Mesendoderm (in vitro differentiated cells): ENCODE measurements at places on chromosomes 7 and 10.
A peak's percentile ranks its signal among the peaks of the same experiment; 100 is the strongest.

- H3K27me3 ChIP-seq = no peaks in the 10 kb centered on the region
- peaks cover 9% of the 10 kb centered on the region for H3K4me1 ChIP-seq
- no peaks in the 10 kb centered on the region for H3K36me3 ChIP-seq
- no peak for DNase-seq
- H3K4me3 ChIP-seq = no peak overlapping the region
Measured at GRCh38 chr10:102785818-102786217, 42.1 kb downstream of the WBP1L start.

DNA sequence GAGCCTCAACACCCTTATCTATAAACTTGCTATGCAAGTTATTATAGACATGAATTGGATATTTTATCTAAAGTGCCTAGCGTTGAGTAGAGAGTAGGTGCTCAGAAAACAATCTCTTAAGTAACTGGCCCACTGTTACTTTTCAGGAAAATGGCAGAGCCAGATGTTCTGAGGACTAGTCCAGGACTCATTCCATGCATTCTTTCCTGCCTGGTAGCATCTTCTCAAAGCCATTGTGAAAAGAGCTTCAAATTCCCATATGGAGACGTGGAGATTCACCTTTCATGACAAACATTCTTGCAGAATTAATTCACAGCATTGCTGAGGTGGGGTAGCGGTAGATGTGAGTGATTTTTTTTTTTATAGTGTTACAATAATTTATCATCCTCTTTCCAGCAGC lies 35.9 kb upstream of the ITPRID1 start:
- no peak overlapping the region for H3K4me3 ChIP-seq
- no peak overlapping the region for H3K27ac ChIP-seq
- H3K27me3 ChIP-seq = no peaks in the 10 kb centered on the region
- H3K4me1 ChIP-seq = no peaks in the 10 kb centered on the region
- peak; percentile 65 for DNase-seq
- H3K36me3 ChIP-seq = no peaks in the 10 kb centered on the region

DNA sequence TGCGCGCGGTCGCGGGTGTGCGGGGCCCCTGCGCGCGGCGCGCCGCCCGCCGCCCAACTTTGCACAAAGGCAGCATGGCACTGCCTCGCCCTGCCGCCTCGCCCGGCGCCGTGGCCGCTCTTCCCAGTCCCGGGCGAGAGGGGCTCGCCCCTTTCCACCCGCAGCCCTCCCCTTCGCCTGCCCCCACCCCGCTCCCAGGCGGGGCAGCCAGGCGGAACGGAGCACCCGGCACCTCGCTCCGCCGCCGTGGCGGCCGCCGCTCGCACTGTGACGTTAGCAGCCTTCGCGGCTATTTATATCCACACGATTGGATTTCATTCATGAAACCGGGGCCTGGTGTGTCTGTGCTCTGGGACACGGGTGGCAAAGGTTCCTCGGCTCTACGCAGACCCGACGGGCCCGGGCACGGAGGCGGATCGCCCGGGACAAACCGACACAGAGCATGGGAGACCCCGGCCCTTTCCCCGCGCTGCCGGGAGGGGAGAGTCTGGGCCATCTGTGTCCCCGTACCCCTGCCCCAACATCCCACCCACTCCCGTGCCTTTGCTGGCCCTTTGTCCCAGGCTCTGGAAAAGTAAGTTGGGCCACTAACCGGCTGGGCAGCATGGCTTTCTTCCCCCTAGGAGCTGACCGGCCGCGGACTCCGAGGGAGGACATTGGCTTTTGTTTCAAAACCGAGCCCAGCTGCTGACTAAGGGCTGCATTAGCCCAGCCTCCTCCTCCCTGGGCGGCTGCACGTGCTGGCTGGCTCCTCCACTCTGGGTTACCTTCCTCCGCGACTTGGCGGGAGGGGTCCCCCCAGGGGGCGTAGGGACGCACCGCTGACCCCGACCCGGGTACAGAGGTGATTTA lies at the start of gene RHOBTB1:
Gene RHOBTB1 (minus strand): TSS at position 128 of the 852 bp plus-strand sequence. CDS start 32,643 bp downstream, outside the sequence.
- DNase-seq = peak; percentile 78
- H3K27me3 ChIP-seq = no peaks in the 10 kb centered on the region
- no peaks in the 10 kb centered on the region for H3K36me3 ChIP-seq
- H3K4me3 ChIP-seq = peak within 1 kb of the TSS; percentile 66
- peak within 1 kb of the TSS; percentile 36 for H3K27ac ChIP-seq

DNA sequence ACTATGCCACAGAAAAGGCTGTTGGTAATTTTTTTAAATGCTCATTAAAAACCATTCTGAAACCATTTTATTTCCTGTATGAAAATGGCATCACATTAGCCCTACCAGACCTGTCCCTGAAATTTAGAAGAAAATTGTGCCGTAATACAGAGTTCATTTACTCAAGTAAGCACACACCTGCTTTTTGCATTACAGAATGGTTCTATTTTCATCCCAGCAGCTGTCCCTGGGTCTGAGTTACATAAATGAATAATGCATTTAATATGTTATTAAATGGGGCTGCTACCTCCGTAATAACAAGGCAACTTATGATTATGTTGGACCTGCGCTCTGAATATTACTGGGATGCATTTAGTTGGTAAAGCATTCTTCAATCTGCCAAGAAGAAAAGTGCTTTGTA lies 508.9 kb downstream of the SORCS1 start:
- H3K4me3 ChIP-seq = no peak overlapping the region
- no peaks in the 10 kb centered on the region for H3K4me1 ChIP-seq
- H3K27me3 ChIP-seq = no peaks in the 10 kb centered on the region
- H3K27ac ChIP-seq = no peak overlapping the region

DNA sequence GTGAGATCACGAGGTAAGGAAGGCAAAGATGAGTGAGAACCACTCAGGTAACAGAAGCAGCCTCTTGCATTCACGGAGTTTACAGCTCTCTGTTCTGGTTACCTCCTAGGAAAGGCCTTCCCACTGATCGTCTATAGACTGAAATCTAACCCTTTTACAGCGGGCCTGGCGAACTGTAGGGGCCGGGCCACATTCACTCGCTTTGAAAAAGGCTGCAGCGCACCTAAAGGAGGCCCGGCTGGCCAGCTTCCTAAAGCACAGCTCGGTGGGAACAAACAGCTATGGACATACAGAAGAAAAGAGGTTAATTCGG lies 565 bp downstream of the ATP5MK start:
- peaks cover 5% of the 10 kb centered on the region for H3K36me3 ChIP-seq
- DNase-seq = peak; percentile 30
- no peak overlapping the region for H3K27ac ChIP-seq
- no peaks in the 10 kb centered on the region for H3K4me1 ChIP-seq

DNA sequence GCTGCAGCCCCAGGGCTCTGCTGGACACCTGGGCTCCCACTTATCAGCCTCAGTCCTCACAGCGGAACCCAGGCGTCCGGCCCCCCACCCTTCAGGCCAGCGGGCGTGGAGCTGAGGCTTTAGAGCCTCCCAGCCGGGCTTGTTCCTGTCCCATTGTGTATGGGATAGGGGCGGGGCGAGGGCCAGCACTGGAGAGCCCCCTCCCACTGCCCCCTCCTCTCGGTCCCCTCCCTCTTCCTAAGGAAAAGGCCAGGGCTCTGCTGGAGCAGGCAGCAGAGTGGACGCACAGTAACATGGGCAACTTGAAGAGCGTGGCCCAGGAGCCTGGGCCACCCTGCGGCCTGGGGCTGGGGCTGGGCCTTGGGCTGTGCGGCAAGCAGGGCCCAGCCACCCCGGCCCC lies 2.7 kb downstream of the NOS3 start:
- no peaks in the 10 kb centered on the region for H3K36me3 ChIP-seq
- no peak overlapping the region for H3K27ac ChIP-seq
- H3K27me3 ChIP-seq = no peaks in the 10 kb centered on the region
- H3K4me3 ChIP-seq = no peak overlapping the region
- DNase-seq = no peak

DNA sequence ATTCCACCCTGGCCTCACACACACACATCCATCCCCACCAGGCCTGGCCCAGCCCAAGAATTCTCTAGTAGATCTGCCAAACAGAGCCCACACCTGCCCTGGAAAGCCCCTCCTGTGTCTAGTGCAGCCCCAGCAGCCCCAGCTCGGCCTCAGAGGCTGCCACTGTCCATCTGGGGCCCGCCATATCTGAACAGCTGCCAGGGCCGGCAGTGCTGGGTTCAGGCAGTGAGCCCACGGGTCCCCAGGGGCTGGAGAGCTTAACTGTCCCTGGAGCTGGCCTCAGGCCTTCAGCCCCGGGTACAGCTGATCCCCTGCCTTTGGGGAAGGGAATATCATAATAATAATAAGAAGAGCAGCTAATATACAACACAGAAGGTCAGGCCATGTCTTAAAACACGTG lies 574 bp downstream of the MYL10 start:
- no peaks in the 10 kb centered on the region for H3K36me3 ChIP-seq
- H3K27ac ChIP-seq = no peak overlapping the region
- no peak for DNase-seq
- H3K4me3 ChIP-seq = no peak overlapping the region

DNA sequence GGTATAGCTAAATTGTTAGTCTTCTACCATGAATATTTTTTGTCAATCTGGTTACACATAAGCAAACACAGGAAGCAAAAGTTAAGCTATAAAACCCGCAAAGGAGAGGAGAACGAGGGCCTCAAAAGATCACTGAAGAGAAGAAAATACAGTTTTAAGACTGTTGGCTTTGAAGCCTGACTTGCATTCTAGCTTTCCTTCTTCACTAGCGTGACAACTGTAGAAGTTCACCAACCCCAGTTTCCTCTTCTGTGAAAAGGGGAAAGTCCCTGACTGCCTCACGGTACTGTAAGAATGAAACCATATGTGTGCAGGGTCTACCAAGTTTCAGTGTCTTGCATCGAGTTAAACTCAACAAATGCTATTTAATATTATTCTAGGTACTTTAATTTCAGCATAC lies 7.5 kb upstream of the LRRN3 start:
- no peak overlapping the region for H3K4me3 ChIP-seq
- no peaks in the 10 kb centered on the region for H3K27me3 ChIP-seq
- H3K36me3 ChIP-seq = no peaks in the 10 kb centered on the region
- no peaks in the 10 kb centered on the region for H3K4me1 ChIP-seq
- H3K27ac ChIP-seq = no peak overlapping the region
